GM06990 (cell line): ENCODE measurements at places on chromosomes 6 and 20.

DNA sequence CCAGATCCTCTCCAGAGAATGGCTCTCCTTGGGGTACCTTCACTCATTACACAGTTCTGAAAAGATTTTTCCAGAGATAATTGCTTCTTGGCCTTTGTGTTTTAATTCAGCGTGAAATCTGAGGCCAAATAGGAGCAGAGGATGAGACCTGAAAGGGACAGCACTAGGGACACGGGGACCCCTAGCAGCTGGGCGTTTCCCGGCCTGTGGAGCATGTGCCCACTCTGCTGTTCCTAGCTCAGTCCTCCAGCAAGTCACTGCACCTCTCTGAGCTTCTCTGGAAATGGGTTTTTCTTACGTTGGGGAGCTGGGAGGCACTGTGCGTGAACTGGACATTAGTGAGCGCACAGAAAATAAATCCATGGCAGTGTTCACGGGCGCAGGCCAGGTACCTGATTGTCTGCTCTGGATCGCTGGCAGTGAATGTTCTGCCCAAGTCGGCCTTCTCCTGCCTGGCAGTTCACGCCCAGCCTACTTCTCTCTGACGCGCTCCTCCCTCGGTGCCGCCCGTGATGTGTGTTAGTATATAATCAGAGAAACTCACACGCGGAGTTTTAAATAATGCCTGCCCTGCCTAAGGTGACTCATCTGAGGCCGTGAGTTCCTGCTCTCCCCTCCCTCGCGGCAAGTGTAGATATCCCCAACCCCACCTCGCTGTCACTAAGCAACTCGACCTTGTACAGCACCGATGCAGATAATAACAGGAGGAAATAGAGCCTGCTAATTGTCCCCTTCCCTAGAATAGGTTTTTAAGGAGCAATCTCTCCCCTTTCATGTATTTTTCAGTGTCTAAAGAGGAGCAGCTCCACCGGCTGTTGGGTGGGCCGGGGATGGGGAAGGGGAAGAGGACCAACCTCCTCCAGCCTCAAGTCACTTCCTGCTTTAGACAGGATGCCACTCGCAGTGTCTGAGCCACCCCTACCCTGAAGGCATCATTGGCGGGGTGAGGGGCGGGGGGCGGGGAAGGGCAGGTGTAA lies 2.7 kb upstream of the TUBB2A start:
- no peak for DNase-seq

DNA sequence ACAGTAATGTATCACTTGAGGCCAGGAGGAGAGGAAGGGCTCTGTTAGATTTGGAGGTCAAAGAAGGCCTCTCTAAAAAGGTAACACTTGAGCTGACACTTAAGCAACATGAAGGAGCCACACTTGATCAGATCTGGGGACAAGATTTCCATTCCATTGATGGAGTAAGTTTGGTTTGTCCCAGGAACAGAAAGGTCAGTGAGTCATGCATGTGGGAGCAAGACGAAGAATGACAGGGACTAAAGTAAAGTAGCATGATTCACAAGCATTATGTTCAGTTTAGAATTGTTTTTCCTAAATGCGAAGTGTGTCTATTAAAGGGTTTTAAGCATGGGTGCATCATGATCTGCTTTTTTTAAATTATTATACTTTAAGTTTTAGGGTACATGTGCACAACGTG lies 47.4 kb downstream of the COL21A1 start:
- no peak for DNase-seq

GRCh38 chr20:13321416-13321815 lies 100.3 kb downstream of the ISM1 start:
- no peak for DNase-seq

- DNase-seq: no peak
These were observed 12.7 kb downstream of the TP53INP2 start for GRCh38 chr20:34716921-34717229.

- no peak for DNase-seq
These were observed 187.8 kb upstream of the JAG1 start for GRCh38 chr20:10861619-10862018.

DNA sequence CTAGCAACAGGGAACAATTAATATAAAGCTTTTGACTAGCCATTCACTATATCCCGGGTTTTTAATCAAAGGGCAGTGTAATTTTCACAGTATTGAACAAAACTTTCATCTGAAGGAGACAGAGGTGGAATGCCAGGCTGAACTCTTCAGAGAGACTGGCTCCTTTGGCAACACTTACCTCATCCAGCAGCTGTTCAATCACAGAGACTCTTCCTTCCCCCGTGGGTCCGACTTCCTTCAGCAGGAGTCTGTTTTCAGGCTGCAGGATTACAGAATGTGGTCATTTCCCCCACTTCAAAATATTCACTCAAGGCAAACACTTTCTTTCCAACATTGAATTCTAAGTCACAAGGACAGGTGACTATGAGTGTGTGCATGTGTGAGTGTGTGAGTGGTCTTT lies 76.6 kb downstream of the DZANK1 start:
- DNase-seq: no peak

DNA sequence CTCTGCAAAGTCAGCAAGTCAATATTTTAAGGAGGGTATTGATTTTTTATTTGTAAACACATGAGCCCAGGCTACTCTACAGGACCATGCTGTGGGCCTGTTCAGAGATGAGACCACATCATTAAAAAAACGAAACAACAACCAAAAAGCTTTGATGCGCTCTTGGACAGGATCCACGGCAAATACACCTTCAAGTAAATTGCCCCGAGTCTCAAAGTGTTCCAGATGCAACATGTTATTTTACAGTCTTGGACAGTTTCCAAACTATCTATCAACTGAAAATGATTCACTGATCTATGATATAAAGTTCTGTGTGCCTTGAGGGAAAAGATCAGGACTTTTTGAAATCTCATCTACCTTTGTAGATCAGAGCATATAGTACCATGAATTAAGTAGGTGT lies 25.8 kb upstream of the CARMIL1 start:
- no peak for DNase-seq

DNA sequence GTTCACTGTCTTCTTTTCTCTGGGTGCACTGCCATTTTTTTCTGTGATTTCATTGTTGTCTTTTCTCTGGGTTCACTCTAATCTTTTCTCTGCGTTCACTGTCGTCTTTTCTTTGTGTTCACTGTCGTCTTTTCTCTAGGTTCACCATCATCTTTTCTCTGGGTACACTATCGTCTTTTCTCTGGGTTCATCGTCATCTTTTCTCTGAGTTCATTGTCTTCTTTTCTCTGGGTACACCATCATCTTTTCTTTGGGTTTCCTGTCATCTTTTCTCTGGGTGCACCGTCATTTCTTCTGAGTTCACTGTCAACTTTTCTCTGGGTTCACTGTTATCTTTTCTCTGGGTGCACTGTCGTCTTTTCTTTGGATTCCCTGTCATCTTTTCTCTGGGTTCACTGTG lies 137.6 kb upstream of the MAP3K4 start:
- no peak for DNase-seq

GRCh38 chr20:46512943-46513844 lies at the start of gene ZNF334:
TSS of gene ZNF334 (minus strand) at chr20:46513559. CDS start at chr20:46512102, 1,457 bp downstream.
- peak; percentile 17 for DNase-seq

GRCh38 chr6:168039849-168040248 lies 39.2 kb downstream of the FRMD1 start:
- no peak for DNase-seq

GRCh38 chr6:147559006-147559405 lies 50.5 kb downstream of the SAMD5 start:
- DNase-seq: no peak

DNA sequence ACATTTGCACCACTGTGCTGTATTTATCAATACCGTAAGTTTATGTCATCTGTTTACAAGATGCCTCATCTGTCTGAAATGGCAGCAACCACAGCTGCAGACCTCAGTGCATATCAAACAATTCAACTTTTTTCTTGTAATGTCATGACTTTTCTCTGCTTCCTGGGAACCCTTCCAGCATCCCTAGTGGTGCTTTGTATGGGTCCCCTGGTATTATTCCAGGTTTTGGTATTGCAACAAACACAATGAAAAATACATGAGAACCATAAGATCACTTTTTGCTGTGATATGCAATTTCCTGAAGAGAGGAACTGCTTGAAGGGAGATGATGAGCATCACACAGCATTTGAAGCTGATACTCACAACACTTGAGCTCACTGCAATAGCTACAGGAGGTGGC lies 12.0 kb upstream of the TXNDC5 start:
- DNase-seq: no peak

DNA sequence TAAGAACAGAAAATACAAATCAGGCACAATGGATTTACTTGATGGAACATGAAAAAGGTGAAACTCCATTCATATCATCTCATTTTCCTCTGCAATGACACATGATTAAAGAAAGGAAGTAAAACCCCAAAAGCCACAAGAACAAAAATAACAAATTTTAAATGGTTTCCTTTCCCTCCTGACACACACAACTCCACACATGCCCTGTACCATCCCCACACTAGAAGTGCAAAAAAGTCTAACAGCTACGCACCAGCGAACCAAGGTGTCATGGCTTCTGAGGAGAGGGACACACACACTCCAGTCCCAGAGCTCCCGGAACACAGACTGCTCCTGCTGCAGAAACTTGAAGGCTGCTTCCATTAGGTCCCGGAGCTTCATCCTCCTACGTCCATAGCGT lies 25.3 kb downstream of the MDN1 start:
- peak; percentile 38 for DNase-seq

- DNase-seq: no peak
These were observed 93.6 kb downstream of the FOXC1 start for GRCh38 chr6:1703091-1703855.

- peak; percentile 50 for DNase-seq
These were observed 17.4 kb downstream of the ADGRF4 start for GRCh38 chr6:47715782-47716181.

DNA sequence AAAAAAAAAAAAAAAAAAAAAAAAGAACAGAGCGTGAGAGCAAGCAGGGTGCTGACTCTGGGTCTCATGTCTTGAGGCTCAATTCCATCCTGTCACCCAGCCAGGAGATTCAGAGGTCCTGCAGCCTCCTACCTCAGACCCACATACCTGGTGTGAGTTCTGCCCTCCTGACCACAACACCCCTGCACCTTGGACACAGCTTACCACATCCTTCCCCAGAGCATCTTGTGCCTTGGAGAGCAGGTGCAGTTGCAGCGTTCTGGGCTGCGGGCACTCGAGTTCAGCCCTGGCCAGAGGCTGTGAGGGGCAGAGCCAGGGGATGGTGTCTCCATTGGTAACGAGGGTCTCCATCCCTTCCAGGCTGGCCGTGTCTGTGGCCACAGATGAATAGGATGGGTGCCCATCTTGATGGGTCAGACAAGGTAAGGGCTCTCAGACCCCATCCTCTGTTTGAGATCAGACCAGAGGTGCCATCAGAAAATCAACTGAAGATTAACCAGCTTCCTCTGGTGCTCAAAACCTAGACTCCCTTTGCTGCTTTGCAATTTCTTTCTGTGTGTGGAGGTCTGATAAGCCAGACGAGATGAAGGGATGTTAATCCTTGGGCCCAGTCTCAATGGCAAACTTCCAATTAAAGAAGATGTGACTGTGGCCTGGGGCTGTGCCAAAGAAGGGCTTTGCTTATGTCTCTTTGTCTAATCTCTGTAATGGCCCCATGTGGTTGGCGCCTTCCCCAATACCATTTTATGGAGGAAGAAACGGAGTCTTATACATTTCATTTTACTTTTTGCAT lies 14.7 kb upstream of the ZNF831 start:
- no peak for DNase-seq
